ENCODE measurements at places on chromosomes 2 and 18.

DNA sequence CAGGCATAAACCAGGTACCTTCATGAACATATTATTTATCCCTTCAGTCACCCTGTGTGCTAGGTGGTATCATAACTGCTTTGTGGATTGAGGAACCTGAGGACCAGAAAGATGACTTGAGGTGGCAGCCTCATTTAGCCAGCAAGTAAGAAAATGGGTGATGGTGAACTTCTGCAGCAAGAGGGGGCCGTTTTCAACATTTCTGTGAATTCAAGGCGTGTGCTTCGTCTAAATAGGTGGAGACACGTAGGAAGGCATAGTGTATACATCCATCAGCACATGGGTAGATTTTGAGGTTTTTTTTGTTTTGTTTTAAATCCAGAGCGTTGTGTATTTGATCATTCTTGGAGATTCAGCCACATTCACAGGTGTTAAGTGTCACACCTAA, 118.7 kb downstream of the SPTBN1 start:
- no peak for DNase-seq

DNA sequence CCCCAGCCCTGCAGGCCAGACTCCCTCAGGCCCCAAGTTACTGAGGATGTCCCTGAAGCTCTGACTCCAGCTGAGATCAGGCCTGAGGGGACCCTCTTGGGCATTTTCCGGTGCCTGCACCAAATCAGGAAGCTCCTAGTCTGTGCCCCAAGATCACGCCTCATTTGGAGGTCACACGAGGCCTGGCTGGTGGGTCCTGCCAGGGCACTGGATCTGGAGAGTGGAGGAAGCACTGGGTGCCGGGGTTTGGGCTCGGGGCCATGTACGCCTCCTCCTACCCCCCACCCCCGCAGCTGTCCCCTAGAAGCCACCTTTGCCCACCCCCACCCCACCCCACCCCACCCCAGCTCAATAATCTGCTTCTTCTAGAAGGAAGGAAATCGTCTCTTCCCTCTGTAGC, 16.2 kb downstream of the SH2D6 start:
- no peak for DNase-seq

DNA sequence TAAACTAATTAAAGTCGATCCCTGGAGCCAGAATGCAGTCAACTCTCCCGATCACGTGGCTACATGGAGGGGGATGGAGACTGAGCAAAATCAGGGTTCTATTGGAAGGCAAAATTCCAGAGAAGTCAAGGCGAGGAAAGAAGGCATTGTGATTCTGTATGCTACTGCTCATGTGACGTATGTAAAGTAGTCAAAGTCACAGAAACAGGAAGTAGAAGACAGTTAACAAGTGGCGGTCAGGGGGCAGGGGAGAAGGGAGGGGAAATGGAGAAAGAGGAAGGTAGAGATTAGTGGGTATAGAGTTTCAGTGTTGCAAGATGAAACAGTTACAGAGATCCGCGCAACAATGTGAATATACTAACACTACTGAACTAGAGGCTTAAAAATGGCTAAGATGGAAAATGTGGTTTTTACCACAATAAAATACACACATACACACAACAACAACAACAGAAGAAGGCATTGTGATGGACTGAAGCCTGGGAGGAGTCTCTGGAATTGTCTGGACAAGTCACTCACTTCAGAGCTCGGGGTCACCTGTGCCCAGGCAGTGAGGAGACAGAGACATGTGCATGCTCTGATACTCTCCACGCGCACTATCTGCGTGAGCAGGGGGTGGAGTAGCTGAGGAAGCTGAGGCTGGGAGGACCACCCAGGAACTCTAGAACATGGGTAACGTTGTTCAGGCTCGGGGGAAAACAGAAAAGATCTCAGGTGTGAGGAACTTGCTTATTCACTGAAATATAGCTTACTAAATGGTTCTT, 89.9 kb upstream of the CDCA7 start:
- no peak for DNase-seq

DNA sequence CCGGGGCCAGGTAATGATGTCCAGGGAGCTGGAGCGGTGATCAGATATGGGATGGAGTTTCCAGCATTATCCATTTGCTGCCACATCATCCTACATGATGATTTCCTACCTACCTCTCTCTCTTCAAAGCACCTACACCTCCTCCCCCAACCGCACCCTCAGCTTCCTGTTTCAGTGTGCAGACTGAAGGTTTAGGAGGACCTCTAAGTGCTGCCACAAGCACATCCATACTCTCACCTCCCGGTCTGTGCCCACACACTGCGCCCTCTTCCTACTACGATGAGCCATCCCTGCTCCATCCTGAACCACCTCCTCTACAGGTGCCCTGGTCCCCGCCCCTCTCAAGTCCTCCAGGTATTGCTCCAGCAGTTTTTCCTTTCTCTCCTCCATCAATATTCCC, 123.7 kb downstream of the ALPK2 start:
- no peak for DNase-seq

DNA sequence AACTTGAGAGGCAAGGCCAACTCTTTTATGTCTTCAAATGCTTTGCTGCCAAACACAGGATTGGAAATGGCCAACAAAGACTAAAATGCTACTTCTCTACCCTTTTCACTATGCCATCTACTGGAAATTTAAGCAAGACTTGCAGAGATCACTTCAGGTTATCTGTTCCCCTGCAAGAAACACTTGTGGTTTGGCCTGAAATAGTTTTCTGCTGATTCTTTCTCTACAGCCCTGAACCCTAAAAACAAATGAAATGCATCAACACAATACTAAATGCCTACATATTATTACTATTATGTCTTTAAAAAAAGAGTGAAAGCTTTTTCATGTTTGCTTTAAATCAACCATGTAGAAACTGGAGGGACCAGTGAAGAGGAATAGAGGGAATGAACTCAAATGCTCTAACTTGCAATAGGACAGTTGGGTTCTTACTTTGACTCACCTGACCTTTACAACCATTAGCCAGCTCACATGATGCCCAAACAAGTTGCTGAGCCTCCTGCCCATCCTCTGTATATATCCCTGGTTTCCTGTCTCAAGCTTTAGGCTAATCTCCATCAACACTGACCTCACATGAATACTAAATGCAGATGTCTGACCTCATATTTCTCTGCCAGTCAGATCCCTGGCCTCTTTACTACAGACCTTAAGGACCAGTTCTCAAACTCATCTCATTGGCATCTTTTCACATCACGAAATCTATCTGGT, 17.5 kb upstream of the ADAM17 start:
- no peak for DNase-seq

Measured in WERI-Rb-1 (cell line).